Ammon's horn (tissue), 1 donor: ENCODE measurements at places on chromosomes 4 and X.

GRCh38 chr4:37762294-37762990 is 64.0 kb upstream of the PGM2 start:
- DNase-seq: no peak

GRCh38 chr4:25308761-25309160 is 3.8 kb upstream of the ZCCHC4 start:
- DNase-seq: no peak

DNA sequence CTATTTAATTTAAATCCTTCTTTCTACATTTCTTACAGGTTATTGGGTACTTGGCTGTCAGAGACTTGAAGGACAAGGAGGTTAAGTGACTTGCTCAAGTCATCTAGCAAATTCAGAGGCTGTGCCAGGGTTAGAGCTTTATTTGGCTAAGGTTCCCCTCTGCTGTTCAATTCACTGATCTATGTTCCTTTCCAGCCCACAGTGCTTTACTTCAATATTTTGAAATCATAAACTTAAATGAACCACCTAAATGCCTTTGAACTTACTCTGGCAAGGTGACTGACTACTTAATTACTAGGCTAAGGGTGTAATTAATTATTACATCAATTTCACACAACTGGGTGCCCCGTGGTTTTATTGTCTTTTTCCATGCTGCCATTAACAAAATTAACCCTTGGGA is 288.7 kb downstream of the CAMK2D start:
- DNase-seq: no peak

DNA sequence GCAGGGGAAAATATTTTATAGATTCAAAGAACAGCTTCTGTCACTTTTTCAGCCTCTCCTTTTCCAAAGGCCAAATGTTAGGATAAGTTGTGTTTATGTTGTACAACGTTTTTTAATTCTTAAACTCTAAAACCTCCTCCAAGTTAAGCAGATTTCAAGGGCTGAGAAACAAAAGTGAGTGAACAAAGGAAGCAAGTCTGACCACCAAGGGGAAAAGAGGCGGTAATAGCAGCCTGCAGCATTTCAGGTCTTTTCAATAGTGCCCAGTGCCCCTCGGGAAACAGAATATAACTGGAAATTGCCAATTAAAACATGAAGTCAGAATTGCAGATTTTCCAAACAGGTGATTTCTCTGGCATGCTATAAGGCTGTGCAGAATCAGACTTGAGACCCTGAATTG is 510.0 kb upstream of the HTR2C start:
- no peak for DNase-seq

DNA sequence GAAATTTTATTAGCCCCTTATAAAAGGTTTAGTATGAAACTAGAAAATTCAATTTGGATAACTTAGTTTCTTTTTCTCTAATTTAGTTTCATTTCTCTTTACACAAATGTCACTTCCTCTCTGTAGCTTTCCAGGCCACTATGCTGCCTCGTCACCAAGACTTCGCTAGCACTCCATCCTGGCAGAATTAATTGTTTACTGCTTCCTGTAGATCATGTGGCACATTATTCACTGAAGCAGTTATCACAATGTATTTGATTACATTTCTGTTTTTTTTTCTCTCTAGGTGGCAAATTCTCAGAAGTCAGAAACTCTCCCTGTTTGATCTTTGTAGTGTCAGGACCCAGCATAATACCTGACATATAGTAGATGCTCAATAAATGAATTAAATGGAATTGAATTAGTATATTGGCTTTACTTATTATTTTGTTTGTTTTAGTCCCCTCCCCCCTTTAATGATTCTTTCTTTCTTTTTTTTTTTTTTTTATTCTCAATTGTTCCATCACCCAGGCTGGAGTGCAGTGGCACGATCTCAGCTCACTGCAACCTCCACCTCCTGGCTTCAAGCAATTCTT is 9.3 kb upstream of the SAT1 start:
- no peak for DNase-seq

- no peak for DNase-seq
Measured at GRCh38 chrX:70183091-70183490, 5.8 kb downstream of the DGAT2L6 start.

DNA sequence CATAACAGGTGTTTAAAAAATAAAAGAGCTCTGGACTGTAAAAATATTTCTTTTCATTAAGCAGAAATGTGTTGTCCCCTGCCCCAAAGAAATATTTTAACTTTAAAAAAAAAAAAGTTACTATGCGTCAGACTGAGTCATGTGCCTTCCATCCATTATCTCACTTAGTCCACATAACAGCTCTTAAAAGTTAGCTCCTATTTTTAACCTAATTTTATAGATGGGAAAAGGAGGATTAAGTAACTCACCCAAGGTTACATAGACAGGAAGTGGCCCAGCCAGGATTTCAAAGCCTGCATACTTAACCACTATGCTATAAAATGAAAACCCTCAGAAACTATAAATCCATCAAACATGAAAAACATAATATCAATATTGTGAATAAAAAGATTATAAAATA is 97.7 kb downstream of the MANBA start:
- DNase-seq: no peak

DNA sequence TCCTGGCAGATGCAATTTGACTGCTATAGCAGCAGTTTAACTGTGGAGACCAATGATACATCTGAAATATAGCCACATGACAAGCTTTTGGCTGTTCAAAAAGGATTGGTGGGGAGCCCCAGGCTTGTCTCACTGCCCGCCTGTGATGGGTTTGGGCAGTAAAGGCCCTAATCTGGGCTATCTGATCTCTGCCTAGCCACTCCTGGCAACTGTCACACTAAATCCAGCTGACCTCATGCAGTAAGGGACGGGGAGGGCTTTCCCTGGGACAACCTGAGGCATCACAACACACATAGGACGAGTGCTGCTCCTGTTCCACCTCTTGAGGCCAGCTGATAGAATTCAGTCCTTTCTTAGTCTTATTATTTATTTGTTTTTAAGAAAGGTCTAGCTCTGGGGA is 56.2 kb downstream of the CCDC158 start:
- DNase-seq: no peak

GRCh38 chr4:89469930-89470375 is 162.4 kb upstream of the GPRIN3 start:
- peak; percentile 56 for DNase-seq

DNA sequence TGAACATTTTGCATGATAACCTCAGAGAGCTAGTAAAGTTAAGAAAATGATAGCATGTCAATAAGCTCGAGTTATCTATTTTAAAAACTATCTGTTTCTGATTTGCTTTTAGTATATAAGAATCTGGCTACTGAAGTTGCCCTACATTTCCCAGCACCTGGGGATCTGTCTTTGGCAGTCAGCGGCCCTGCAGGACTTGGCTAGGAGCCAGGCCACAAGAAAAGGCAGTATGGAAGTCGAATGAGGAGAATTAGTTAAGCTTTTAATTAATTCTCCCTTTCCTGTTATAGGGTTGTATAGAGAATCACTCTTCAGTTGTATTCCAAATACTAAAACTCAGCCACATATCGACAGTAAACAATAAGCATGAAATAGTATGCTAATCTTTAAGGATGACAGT is 22.7 kb downstream of the POU4F2 start:
- DNase-seq: no peak

GRCh38 chr4:36267486-36268268 is 13.7 kb upstream of the DTHD1 start:
- no peak for DNase-seq

- no peak for DNase-seq
Measured at GRCh38 chr4:106708464-106708816, 327.7 kb downstream of the DKK2 start.

- no peak for DNase-seq
Measured at GRCh38 chrX:12579311-12579710, 211.9 kb upstream of the PRPS2 start.

DNA sequence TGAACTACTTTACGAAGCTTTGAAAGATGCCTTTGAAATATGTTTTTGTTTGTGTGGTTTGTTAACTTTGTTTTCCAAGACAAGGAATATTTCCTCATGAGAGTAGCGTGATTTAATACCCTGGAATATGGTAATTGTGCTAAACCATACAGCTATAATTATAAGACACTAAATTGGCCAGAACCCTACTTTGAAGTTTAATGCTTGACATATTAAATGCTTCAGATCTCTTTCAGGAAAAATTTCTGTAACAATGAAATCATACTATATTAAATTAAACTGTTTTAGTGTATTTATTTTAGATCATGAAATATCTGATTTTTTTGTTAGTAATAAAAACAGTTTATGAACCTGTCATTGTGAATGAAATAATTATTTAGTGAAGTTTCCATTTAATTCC is 63.5 kb downstream of the DCLK2 start:
- DNase-seq: no peak
